ENCODE measurements at places on chromosomes 3 and 15.

GRCh38 chr3:54427501-54427900 lies 305.1 kb downstream of the CACNA2D3 start:
- peak; percentile 73 for DNase-seq

- DNase-seq = no peak
Measured at GRCh38 chr3:44117736-44118135, 124.0 kb upstream of the TOPAZ1 start.

DNA sequence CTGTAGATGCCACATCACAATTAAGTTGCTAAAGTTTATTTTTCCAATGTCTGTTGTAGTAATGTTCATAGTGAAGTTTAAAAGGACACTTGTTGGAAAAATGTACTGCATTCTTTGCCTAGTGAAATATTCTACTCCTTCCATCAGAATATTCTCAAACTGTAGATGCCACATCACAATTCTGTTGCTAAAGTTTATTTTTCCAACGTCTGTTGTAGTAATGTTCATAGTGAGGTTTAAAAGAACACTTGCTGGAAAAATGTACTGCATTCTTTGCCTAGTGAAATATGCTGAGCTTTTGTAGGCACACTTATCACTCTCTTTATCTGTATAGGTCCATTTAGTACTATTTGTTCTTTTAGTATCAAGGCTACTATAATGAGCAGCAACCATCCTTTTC lies 836.1 kb downstream of the NAALADL2 start:
- no peak for DNase-seq

DNA sequence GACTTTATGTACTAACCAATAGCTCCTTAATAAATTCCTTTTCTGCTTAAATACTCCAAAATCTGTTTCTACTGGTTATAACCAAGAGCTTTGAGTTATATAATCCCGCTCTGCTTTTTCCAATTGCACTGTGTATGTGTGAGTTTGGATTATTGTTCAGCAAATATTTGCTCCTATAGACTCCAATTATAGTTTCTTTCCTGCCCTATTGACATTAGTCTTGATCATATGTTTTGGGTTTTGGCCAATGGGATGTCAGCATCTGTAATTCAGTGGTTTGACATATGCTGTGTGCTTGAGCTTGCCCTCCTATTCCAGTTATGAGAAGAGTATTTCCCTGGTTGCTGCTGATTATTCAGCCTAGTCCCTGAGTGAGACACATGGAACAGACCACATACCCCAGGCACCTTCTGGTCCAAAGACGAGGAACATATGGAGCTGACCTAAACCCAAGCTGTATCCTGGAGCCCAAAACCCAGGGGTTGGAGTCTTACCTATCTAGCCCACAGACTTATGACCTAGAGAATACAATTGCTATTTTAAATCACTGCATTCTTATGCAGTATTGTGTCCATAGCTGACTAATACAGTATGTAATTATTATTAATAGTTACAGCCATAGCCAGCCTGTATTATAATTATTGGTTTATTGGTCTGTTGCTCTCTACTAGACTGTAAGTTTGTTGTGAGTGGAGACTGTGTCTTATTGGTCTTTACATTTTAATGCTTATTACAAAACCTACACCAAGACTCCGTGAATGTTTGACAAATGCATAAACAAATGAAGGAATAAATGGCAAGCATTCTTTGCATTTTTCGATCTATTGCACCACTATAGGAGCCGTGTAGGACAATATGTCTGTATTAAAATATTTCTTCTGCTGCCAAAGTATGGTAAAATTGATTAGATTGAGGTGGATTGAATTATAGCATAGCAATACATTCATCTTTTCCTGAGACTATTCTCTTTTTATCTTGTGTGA lies 11.7 kb upstream of the ZNF280D start:
- no peak for DNase-seq

- DNase-seq = no peak
Measured at GRCh38 chr3:110419096-110419495, 652.5 kb upstream of the NECTIN3 start.

- no peak for DNase-seq
Measured at GRCh38 chr3:12822725-12823373, 18.5 kb downstream of the RPL32 start.

DNA sequence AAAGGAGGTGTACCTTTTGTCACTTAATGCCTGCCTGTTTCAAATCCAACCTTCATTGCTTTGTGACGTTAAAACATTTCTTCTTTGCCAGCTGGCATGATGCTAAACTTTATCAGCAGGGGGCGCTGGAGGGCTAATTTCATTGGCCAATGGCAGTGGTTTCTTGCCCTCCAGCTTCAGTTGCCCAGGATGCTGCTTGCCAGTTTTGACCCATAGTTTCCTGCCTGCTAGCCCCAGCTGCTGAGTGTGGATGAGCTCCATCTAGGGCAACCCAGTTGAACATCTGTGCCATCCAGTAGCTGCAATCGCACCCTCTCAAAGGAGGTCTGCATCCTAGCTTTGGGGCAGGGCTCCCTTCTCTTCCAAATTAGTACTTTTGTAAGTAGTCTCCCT lies 22.1 kb downstream of the ACKR2 start:
- DNase-seq = peak; percentile 43

- DNase-seq = no peak
Measured at GRCh38 chr3:190041333-190042041, 79.2 kb downstream of the P3H2 start.

DNA sequence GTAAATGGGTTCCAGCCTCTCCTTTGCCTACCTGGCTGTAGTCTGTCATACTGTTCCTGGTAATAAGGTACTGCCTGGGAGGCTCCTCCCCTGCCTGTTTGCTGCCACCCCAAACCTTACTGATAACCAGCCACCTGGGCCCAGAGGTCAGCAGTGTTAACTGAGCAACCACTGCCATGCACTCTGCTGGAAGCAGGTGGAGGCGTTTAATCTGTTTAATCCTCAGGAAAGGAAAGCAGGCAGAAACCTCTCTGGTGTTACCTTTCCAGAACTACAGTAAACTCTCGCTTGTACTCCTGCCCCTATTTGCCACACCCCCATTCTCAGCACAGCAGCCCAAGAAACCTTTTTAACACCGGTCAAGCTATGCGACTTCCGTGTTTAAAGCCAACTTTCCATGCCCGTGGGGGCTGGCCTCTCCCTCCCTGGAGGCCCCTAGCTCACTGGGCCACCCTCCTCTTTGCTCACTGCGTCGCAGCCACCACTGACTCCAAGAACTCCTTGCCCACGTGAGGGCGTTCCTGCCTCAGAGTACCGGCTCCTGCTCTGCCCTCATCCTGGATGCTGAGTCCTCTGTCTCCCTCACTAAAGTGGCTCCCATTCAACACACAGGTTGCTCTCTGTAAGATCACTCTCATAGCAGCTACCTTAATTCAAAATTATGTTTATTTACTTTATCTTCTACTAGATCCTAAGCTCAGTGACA lies 8.3 kb downstream of the BDH1 start:
- DNase-seq = no peak

- no peak for DNase-seq
Measured at GRCh38 chr3:174538151-174538550, 321.0 kb upstream of the NAALADL2 start.

DNA sequence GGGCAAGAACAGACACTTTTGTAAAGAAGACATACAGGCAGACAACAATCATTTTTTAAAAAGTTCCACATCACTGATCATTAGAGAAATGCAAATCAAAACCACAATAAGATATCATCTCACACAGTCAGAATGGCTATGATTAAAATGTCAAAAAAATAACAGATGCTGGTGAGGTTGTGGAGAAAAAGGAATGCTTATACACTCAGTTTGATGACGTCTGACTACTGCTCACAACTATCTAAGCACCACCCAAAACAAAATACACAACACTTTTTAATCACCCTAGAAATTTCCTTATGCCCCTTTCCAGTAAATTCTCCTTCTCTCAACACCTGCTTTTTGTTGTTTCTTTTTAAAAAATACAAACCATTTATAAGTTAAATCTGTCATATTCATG lies 228.8 kb downstream of the ISL2 start:
- DNase-seq = no peak

DNA sequence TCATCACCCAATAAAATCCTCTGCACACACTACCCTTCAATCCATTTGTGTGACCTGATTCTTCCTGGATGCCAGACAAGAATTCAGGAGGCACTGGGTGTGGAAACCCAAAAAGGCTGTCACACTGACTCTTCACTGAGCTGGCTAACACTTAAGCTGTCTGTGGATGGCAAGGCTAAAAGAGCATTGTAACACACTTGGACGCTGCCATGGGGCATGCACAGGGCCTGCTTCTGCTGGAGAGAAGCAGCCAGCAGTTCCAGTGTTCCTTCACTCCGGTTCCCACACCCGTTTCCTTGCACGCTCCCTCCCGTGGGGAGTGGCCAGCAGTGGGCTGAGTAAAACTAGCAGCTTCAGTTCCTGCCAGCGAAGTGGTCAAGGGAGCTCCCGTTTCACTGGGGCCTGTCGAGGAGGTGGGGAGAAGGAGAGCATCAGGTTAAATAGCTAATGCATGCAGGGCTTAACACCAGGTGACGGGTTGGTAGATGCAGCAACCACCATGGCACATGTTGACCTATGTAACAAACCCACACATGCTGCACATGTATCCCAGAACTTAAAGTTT lies 737.1 kb downstream of the FHIT start:
- peak; percentile 46 for DNase-seq

- no peak for DNase-seq
Measured at GRCh38 chr15:83292317-83292716, 7.9 kb upstream of the BNC1 start.

DNA sequence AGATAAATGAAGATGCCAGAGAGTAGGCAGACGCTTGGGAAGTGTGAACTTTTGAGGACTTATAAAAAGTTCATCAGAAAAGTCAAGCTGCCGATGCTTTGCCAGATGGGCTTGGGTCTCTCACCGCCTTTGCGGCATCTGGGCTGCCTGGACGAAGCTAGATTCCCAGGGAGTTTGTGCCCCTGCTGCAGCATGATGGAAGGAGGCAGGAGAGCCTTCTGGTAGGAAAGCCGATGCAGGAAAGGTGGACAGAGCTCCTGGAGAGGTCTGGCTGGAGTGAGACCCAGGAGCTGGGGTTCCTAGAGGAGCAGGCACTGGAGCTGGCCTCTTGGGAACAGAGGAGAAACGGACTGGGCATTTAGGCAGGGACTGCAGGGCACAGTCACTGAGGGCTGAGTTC lies 51.9 kb upstream of the ATP2B2 start:
- no peak for DNase-seq

DNA sequence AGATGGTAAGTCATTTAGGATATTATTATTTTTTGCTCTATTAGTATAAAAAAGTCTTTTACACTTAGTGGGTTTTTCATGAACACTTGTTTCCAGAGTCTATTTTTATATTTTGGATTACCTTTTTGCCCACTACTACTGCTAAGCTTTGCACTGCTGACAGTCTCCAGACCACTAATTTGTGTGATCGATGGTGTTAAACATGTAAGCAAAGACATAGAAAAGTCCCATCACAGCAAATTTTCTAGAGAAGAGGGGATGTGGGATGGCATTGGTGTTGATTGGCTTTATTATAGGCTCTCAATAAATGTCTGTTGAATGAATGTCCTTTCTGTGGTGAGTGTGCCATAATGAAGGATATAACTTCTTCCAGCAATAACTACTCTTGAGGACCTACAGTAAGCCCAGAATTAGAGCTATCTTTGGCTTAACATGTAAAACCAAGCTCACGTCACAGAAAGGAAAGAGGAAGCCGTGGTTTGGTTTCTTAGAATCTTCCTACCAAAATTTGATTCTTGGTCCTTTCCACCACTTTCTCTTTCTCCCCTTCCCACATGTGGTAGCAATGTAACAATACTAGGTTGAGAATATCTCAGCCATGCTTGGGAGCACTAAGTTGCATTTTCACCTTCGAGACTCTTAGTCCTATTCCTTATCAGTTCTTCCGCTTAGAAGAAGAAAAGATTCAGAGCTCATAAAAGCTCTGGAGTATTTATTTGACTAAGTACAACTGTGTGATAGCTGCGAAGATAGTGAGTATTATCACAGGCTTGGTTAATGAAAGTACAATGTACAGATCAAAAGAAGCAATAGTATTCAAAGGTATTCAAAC lies 90.6 kb upstream of the UMPS start:
- DNase-seq = no peak

DNA sequence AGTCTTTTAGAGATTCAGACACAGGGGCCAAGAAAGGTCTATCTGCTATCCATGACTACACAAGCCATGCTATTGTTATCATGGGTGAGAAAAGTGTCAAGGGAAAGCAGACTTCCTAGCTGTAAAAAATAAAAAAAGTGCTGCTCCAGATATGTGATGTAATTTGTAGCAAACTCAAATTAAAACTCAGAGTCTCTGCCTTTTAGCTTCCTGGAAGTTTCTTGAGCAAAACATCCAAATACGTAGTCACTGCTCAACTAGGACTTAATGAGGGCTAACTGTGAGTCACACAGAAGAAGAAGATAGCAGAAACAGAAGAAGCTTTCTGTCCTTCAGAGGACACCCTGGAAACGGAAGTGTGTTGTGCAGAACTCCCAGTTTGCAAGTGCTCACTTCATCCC lies 393.4 kb upstream of the NR2F2 start:
- DNase-seq = no peak

DNA sequence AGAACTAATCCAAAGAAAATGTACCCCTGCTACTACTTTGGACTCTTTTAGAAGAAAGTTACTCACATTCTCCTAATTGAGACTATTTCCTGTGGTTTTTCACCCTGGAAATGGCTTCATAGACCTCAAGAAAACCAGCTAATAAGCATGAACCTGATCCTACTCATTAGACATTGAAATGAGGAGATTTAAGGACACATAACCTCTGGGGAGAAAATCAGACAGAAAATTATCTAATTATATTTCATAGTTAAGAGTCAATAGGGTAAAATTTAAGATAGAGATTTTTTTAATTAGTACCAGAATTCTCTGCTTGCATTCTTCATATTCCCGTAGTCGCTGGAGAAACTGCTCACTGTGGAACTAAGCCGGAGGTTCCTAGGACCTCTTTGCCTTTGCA lies 114.6 kb upstream of the ACP3 start:
- no peak for DNase-seq

Measured in NCI-H146 (cell line).